ENCODE measurements at places on chromosomes 3 and 15.

DNA sequence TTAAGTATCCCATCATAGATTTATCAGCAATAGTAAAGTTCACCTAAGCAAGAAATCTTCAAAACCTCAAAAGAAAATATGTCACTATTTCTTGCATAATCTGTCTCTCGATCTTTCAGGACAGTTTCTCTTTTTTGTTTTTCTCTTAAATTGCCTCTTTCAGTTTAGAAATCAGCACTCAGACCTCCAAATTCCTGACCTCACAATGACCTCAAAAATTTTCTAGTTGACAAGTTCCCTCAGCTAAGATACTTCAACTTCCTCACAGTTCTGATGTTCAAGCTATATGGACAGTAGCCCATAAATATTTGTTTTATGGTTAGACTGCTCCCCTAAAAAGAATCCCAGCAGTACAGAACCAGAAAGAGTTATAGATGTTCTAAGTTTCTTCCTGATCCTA lies 24.1 kb downstream of the SLC24A5 start:
- no peak for ATAC-seq

DNA sequence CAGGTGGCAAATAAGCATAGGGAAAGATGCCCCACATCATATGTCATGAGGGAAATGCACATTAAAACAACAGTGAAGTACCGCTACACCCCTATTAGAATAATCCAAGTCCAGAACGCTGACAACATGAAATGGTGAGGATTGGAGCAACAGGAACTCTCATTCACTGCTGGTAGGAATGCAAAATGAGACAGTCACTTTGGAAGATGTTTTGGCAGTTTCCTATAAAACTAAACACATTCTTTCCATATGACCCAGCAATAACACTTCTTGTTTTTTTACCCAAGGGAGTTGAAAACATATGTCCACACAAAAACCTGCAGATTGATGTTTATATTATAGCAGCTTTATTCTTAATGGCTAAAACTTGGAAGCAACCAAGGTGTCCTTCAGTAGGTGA lies 116.4 kb upstream of the TOPAZ1 start:
- no peak for ATAC-seq

GRCh38 chr3:121895121-121895520 lies 920 bp downstream of the SLC15A2 start:
- ATAC-seq: peak; percentile 78

GRCh38 chr3:41649129-41649739 lies 312.7 kb downstream of the ULK4 start:
- no peak for ATAC-seq

DNA sequence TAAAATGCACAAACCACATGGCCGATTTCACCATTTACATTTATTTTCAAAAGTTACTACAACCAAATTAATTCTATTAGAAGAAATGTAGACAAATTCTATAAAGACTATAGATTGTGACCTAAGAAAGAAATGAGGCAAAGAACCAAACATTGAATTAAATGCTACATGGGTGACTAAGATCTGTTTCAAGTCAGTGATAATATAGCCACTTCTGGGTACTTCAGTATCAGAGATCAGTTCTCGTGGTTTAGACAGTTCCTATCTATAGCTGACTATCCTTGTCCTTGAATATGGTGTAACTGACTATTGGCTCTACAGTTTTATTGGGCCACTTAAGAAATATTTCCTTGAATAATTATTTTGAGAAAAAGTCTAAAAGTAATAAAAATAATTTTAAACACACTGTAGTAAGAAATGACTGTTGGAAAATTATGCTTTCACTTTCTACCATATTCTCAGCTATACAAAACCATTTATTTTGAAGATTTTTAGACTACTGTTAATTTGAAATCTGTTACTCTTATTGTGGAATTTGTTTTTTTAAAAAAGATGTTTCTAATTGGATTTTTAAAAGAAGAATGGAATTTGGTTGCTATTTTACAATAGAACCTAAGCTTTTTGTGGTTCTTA lies 14.1 kb downstream of the KCNMB3 start:
- ATAC-seq: no peak

DNA sequence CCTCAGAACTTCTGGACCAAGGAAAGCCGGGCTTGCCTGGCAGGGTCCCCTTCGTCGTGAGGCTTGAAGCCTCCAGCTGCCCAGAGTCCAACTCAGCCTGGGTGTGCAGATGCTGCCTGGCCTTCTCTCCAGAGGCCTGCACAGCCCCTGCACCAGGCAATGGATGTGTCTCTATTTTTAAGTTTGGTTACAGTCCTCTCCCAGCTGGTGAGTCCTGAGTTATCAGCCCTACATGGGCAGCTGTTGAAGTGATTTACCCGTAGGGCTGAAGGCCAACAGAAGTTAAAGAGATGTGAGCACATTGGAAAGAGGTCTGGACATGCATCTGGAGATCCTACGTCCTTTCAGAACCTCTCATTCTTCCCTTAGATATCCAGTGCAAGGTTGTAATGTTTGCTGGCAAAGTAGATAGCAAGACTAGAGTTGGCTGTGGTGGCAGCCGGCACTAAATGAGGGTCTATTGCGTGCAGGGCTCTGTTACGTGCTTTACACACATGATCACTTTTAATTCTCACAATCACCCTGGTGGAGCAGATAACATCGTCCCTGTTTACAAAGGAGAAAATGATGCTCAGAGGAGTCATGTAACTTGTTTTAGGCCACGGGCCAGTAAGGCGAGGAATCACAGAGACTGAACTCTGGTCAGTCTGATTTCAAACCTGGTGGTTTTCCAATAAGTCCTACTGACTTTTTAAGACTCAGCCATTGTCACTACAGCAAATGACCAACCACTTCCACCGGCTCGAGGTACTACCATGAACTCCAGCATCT lies 9.9 kb downstream of the FYCO1 start:
- ATAC-seq: no peak

DNA sequence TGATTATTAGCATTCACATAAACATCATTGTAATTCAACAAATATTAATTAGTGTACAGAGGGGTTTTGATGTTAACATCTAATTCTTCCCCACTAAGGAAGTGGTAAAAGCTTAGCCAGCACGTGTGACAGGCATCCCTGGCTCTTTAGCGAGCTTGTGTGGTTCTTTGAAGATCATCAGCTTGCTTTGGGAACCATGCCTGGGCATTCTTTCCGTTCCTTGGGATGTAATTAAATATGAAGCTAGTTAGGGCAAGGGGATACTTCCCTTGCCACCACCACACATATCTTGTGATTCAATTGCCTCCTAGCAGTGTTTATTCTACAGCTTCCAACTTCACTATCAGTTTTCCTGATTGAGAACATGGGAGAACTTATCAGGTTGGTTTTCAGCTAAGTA lies 246.5 kb downstream of the MYRIP start:
- no peak for ATAC-seq

DNA sequence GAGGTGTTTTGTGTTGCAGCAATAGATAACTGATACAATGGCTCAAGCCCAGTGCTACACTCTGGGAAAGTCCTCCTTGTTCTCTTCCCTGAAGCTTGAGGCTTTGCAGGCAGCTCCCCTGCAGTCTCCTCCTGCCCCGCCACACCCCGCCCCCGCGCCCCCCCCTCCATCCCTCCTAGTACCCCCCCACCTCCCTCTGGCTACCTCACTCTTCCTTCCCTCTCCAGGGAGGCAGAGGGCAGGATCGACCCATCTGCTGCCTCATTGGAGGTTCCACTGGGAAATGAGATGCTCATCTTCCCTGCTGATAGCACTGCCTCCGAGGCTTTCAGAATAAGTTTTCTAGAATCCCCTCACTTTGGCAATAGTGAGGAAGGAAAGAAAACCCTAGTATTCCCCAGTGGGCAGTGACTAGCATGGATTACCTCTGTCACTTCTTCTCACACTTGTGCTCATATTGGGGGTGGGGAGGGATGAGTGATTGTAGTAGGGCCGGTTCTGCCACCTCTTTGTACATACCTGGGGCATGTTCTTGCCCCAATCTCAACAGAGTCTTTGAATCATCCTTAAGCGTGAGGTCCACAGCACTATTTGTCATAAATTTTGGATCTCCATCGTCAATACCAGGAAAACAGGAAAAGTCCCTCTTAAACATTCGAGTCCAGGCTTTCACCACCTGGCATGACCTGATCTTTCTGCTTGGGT lies 16.3 kb upstream of the RAB7A start:
- peak; percentile 97 for ATAC-seq

- ATAC-seq: peak; percentile 74
Measured at GRCh38 chr3:12752809-12753208, 6.2 kb downstream of the TMEM40 start.

GRCh38 chr15:88615303-88616107 lies 5.6 kb upstream of the AEN start:
- ATAC-seq: no peak

GRCh38 chr3:156323466-156323865 lies 203.1 kb downstream of the KCNAB1 start:
- no peak for ATAC-seq

DNA sequence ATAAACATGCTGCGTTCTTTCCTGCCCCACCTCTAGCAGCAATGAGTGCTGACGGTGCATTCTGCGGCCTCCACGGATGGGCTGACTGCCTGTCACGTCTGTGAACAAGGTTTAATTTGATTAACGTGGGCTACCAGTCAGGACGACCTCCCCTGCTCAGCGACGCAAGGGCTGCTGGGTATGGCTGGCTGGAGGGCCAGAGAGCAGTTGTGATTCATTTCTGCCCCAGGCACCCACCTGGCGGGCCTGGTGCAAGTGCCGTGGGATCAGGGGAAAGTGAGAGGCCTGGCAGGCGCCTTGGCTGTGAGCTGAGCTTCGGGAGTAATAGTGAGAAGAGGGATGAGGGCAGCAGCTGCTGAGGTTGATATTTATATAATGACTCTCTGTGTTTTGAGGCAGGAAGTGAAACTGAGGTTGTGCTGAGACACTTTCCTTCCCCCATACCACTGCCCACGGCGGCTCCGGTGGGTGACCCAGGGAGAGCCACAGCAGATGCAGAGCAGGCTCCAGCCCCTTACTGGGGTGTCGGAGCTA lies 190.4 kb upstream of the BCL6 start:
- ATAC-seq: peak; percentile 41

DNA sequence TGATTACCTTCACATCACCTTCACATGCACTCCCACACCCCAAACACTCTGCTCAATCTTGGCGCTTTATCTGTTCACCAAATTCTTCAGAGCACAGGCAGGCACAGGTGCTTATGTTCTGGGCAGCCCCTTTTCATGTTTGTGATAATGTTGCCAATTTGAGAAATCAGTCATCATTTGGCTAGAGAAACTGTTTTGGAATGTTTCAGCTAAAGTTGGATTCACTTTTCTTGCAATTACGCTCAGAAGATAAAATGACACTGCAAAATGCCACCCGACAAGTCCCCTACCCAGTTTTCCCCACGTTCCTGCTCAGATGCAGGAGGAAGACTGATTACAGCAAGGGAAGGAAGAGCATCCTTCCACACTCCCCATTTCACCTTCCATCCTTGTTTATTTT lies 192.9 kb upstream of the LRRN1 start:
- no peak for ATAC-seq

GRCh38 chr15:87326269-87326668 lies 930.3 kb downstream of the NTRK3 start:
- ATAC-seq: no peak

GRCh38 chr3:118447339-118447738 lies 587.3 kb downstream of the IGSF11 start:
- no peak for ATAC-seq

- ATAC-seq: no peak
Measured at GRCh38 chr15:85554852-85555521, 174.6 kb downstream of the AKAP13 start.

DNA sequence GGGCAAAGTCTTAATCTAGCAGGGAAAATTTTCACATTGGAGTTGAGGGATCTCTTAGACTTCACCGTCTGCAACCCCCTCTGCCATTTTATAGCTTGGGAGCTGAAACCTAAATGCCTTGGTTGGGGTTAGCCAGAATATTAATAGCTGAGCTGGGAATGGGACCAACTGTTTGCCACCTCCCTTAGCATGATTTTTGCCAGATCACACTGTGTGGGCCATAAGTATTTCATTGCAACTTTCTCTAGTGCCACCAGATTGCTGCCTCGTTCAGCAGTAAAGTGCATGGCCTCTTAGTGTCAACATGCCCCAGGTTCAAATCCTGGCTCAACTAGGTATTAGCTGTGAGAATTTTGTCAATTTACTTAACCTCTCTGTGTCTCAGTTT lies 55.9 kb upstream of the ABHD17C start:
- no peak for ATAC-seq

- ATAC-seq: peak; percentile 22
Measured at GRCh38 chr3:36876181-36876936, 68.5 kb downstream of the TRANK1 start.

DNA sequence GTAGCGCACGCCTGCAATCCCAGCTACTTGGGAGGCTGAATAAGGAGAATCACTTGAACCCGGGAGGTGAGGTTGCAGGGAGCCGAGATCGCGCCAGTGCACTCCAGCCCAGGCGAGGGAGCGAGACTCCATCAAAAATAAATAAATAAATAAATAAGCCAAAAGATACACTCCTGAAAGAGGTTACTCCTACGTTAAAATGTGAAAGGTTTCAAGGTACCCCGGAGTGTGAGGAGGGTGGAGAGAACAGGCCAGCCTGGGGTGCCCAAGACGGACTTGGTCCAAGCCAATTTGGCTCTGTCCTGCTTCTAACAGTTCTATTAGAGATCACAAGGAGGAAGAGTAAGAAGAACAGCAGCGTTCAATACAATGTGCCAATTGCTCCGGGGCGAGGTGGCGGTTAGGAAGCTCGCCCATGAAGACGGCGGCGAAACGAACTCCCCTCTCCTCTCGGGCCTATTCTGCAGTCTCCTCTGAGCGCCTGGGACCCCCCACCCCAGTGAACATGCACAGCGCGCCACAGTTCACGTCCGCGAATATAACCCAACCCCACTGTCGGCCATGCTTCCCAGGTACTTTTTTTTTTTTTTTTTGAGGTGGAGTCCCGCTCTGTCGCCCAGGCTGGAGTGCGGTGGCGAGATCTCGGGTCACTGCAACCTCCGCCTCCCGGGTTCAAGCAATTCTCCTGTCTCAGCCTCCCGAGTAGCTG lies 942 bp downstream of the ELP6 start:
- peak; percentile 19 for ATAC-seq

- ATAC-seq: no peak
Measured at GRCh38 chr15:67559576-67559975, 17.1 kb downstream of the MAP2K5 start.

DNA sequence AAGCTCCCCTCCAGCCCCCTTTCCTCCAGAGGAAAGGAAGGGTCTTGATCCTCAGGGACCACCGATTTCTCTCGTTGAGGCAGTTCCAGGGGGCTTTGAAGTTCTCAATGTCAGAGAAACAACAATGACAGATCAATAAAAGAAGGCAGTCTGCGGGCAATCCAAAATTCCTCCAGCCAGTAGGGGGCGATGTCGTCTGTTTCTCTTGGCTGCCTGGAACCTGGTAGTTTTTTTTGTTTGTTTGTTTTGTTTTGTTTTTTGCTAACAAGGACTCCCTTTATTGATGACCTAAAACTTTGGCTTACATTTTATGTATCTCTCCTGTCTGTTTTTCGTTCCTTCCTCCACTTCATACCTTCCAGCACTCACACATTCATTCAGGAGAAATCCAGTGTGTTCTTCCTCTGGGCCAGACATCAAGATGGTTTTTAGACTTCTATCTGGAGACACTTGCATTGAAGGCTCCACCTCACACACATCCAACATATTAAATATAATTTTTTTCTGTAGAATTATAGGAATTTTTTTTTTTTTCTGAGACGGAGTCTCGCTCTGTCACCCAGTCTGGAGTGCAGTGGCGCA lies 276.6 kb downstream of the RPLP1 start:
- ATAC-seq: no peak

- ATAC-seq: no peak
Measured at GRCh38 chr15:70823196-70823595, 30.8 kb downstream of the LARP6 start.

GRCh38 chr3:124635169-124635539 lies 95.1 kb upstream of the UMPS start:
- no peak for ATAC-seq

- ATAC-seq: no peak
Measured at GRCh38 chr3:168267179-168267578, 171.5 kb upstream of the GOLIM4 start.

- peak; percentile 41 for ATAC-seq
Measured at GRCh38 chr3:46695177-46695961, 1.9 kb upstream of the ALS2CL start.
